ENCODE measurements at places on chromosomes 12 and 14.

GRCh38 chr14:50123062-50123461 is 6.7 kb upstream of the VCPKMT start:
- no peak for DNase-seq
- H3K4me3 ChIP-seq, result no peak overlapping the region
- H3K27ac ChIP-seq, result peak overlapping the region; percentile 51
- H3K4me1 ChIP-seq, result peaks cover 15% of the 10 kb centered on the region
- no peaks in the 10 kb centered on the region for H3K27me3 ChIP-seq

DNA sequence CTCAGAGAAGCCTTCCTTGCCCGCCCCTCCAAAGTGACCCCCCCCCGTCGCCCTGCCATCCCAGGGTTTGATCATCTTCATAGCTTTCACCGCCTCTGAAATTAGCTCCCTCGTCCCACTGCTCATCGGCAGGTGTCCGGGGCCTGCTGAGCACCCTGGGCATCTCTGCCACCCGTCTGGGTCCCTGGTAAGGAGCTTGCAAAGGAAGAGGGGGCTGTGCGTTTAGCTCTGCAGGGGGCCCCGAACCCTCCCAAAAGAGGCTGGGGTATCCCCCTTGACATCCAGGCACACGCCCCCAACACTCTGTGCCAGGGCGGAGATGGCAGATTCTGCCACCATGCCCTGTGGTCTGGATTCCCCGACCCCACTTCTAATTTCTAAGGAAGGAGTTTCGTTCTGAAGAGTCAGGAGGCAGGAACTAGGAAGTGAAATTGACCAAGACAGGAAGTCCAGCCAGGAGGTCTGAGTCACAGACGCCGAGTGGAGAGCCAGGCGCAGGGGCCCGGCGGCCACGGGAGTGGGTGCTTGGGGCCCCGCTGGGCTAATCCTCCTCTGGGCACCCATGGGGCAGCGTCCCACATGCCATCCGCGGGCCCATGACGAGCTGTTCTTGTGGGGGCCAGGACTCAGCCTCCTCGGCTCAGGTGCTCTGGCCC is 95.7 kb downstream of the RFLNA start:
- peak overlapping the region; percentile 66 for H3K27ac ChIP-seq
- no peaks in the 10 kb centered on the region for H3K36me3 ChIP-seq
- no peak for DNase-seq
- peaks cover 64% of the 10 kb centered on the region for H3K4me1 ChIP-seq

DNA sequence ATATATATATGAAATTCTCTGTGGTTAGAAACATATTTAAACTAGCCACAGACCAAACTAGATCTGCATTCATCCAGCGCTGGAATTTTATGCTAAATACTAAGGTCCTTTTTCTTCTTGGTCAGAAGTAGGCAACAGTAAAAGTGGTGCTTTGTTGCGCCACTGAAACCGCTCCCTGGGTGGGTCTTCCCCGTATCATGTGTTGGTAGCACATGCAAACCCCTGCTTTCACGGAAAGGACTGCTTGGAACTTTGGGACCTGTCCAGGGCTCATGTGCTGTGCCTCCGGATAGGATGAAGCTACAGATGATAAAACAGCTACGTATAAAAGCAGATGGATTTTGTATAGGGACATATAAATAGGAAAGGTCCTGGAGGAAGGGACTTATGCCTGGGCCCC is 40.1 kb upstream of the COL2A1 start:
- H3K36me3 ChIP-seq, result peaks cover 22% of the 10 kb centered on the region
- DNase-seq, result no peak
- no peak overlapping the region for H3K27ac ChIP-seq
- H3K4me1 ChIP-seq, result no peaks in the 10 kb centered on the region
- no peaks in the 10 kb centered on the region for H3K27me3 ChIP-seq
- no peak overlapping the region for H3K4me3 ChIP-seq

- no peaks in the 10 kb centered on the region for H3K36me3 ChIP-seq
- H3K27me3 ChIP-seq, result no peaks in the 10 kb centered on the region
- no peak overlapping the region for H3K4me3 ChIP-seq
- peaks cover 14% of the 10 kb centered on the region for H3K4me1 ChIP-seq
Observed at GRCh38 chr14:99633141-99633540, 11.8 kb upstream of the HHIPL1 start.

DNA sequence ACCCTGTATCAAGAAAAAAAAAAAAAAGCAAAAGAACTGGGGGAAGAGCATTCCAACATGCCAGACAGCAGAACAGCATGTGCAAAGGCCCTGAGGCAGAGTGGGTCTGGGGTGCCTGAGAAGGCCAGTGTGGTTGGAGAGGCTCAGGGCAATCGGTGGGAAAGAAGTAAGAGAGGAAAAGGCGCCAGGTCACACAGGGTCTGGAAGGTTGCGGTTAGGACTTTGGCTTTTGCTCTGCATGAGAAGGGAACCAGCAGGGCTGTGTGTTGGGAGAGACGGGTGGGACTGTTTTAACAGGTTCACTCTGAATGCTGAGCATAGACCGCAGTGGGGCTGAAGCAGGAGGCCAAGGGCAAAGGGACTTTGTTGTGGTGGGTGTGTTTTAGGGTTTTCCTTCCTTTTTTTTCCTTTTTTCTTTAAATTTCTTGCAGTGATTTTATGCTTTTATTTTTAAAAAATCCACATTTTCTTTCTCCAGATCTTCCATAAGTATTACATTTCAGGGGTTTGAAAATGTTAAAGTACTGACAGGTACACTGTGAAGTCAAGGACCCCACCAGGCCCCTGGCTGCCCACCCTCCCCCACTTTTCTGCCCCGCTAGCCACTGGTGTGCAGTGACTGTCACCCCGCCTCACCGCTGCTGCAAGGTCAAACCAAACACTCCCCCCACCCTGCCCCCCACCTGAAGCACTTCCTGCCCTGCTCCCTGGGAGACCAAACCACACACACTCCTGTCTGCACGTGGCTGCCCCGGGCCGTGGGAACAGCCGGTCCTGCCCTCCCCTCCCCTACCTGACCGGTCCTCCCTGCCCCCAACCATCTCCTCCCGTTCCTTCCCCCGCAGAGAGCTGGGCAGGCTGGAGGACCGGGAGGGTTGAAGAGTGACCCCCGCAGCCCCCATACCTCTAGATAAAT is 30.0 kb downstream of the DTX1 start:
- peaks cover 2% of the 10 kb centered on the region for H3K4me1 ChIP-seq
- no peak overlapping the region for H3K27ac ChIP-seq
- no peaks in the 10 kb centered on the region for H3K36me3 ChIP-seq
- peaks cover 73% of the 10 kb centered on the region for H3K27me3 ChIP-seq
- DNase-seq, result no peak

GRCh38 chr12:111699-112493 is 45.3 kb downstream of the IQSEC3 start:
- H3K4me1 ChIP-seq, result peaks cover 65% of the 10 kb centered on the region
- peak overlapping the region; percentile 80 for H3K27ac ChIP-seq
- no peaks in the 10 kb centered on the region for H3K36me3 ChIP-seq
- no peak for DNase-seq
- H3K27me3 ChIP-seq, result peaks cover 3% of the 10 kb centered on the region
- H3K4me3 ChIP-seq, result no peak overlapping the region

DNA sequence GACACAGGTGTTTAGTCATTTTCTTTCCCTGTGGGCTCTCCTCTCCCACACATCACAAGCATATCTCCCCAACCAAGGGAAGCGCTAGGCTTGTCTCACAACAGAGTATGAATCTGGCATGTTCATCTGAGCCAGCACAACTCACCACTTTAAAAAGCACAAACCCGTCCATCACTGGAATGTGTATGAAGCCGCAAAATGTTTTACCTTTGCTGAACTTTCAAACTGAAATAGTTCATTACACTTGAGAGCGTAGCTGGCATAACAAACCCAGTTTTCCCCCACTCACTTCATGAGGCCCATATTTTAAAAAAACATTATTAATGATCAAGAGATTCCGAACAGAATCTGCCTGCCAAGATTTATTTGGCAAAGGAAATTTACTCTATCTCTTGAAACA is 15.8 kb downstream of the NID2 start:
- peaks cover 62% of the 10 kb centered on the region for H3K4me1 ChIP-seq
- no peaks in the 10 kb centered on the region for H3K27me3 ChIP-seq
- no peak for DNase-seq
- peak overlapping the region; percentile 18 for H3K4me3 ChIP-seq
- no peaks in the 10 kb centered on the region for H3K36me3 ChIP-seq

DNA sequence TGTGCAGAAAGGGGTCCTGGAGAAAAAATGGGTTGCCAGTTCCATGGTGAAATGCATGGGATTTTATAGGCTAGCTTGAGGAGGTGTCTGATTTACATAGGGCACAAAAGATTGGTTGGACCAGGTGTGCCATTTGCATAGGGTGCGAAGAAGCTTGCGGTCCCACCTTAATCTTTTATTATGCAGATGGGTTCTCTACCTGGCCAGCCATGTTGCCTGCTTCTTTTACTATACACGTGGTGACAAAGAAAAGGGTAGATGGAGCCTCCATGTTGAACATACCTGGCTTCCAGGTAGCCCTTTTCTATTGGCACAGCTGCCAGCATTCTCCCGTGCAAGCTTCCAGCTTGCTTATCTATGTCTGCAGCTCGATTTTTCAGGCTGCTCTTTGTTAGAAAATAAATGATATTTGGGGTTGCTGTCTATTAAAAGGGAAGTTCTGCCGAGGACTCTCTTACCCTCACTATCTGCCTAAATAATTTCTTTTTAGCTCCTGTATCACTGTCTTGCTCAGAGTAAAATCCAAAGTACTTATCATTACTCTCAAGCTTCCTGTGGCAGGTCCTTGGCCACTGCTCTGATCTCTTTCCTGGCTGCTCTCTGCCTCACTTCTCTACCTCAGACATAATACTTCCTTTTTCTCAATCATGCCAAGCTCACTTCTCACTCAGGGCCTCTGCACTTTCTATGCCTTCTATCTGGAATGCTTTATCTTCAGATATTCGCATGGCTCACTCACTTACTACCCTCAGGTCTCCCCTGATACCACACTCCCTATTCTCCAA is 216.0 kb upstream of the DAAM1 start:
- H3K27me3 ChIP-seq, result no peaks in the 10 kb centered on the region
- no peak overlapping the region for H3K27ac ChIP-seq
- no peak overlapping the region for H3K4me3 ChIP-seq
- no peak for DNase-seq
- H3K4me1 ChIP-seq, result peaks cover 8% of the 10 kb centered on the region

- H3K36me3 ChIP-seq, result no peaks in the 10 kb centered on the region
- DNase-seq, result no peak
- peaks cover 12% of the 10 kb centered on the region for H3K4me1 ChIP-seq
- H3K27ac ChIP-seq, result peak overlapping the region; percentile 80
Observed at GRCh38 chr12:116443821-116444589, 115.2 kb upstream of the MAP1LC3B2 start.

DNA sequence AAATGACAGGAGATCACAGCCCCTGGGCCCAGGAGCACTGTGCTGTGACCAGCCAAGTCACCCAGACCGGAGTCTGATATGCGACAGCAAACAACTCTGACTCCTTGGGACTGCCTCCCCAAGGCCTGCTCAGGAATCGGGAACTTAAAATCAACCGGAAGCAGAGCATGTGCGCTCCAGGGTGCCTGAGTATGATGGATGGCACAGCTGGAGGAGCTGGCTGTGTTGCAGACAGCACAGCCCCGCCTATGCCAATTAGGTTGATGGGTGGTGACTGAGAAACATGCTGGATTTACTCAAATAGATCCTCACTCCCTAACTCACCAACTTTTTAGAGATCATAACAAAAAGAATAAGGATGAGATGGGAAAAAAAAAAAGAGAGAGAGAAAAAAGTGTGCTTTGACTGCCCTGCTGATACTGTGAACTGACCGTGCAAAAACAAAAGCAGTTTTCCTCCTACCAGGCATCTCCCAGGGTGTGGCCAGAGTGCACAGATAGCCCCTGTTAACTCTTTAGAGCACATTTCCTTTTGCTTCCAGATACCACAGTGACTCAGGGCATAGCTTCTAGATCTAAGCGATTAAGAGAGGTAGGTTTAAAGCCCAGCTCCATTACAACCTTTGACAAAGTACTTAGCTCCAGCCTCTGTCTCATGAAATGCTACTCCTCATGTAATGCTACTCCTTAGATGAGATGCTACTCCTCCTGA is 27.4 kb upstream of the STON2 start:
- no peaks in the 10 kb centered on the region for H3K27me3 ChIP-seq
- no peak overlapping the region for H3K27ac ChIP-seq
- no peak for DNase-seq
- no peaks in the 10 kb centered on the region for H3K36me3 ChIP-seq
- H3K4me3 ChIP-seq, result no peak overlapping the region

GRCh38 chr12:89863493-89863938 is 154.9 kb upstream of the ATP2B1 start:
- no peak overlapping the region for H3K4me3 ChIP-seq
- peaks cover 11% of the 10 kb centered on the region for H3K4me1 ChIP-seq
- H3K27ac ChIP-seq, result peak overlapping the region; percentile 17
- H3K36me3 ChIP-seq, result no peaks in the 10 kb centered on the region
- DNase-seq, result no peak

DNA sequence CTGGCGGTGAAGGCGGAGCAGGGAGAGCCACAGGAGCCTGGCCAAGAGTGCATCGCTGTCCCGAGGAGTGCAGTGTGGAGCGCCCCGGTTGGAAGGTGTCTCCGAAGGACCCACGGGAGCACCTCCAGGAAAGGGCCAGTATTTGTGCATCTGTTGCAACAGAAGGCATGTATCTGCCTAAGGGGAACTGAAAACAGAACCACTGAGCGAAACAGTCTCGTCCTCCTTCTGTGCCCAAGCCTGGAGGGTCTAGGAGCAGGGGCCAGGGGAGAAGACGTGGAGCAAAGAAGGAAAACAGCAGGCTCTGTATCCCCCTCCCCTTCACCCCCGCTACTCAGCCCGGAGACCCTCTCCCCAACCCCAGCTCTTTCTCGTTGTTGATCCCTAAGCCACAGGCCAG is 5.3 kb upstream of the LRRC10 start:
- peaks cover 3% of the 10 kb centered on the region for H3K4me1 ChIP-seq
- DNase-seq, result no peak
- peaks cover 26% of the 10 kb centered on the region for H3K27me3 ChIP-seq
- H3K36me3 ChIP-seq, result no peaks in the 10 kb centered on the region

DNA sequence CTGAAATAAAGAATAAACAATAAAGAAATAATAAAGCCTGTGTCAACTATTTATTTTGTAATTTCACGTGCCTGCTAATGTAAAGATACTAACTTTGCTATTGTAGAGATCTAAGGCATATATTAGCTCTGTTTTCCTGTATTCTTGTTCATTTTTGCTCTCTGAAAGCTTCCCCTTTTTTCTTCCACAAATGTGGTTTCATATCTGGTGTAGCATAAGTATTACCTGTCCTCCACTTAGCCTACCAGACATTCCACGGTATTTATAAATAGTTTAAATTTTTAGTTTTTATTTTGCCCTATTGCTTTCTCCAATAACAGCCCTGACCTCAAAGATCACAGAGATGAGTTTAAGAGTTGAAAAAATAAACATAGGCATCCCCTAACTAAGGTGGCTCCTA is 92.6 kb upstream of the ATP2B1 start:
- no peak for DNase-seq
- H3K4me3 ChIP-seq, result no peak overlapping the region
- H3K27ac ChIP-seq, result peak overlapping the region; percentile 84
- peaks cover 33% of the 10 kb centered on the region for H3K4me1 ChIP-seq
- H3K27me3 ChIP-seq, result no peaks in the 10 kb centered on the region
- no peaks in the 10 kb centered on the region for H3K36me3 ChIP-seq

Measured in mesothelial cell of epicardium (in vitro differentiated cells).